ENCODE measurements at places on chromosomes 2 and 18. TPM values are rescaled to one million over a fixed set of nuclear protein-coding genes. Genes with fewer than 3 reads are reported as not detected.

The IL36A gene
- total RNA-seq, result not detected

DNA sequence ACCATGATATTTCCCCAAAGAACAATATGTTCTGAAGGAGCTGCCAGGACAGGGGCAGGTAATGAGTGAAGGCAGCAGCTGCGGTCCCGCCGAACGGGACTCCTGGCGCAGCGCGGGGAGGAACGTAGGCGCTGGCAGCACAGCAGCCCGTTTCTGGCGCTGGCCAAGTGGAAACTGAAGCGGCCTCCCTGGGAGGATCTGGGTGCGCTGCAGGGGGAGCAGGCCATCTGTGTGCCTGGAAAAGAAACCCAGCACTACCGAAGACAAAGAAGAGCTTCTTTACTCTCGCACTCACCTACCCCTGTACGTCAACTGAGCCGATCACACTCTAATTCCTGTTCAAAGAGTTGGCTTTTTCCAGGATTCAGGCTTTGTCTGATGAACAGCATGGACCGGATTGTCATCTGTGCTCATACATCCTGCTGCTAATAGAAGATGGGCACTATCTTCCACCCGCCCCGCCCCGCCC is 11.8 kb downstream of the G6PC2 start:
- H3K27ac ChIP-seq, result no peak overlapping the region
- H3K4me1 ChIP-seq, result peaks cover 5% of the 10 kb centered on the region
- no peaks in the 10 kb centered on the region for H3K27me3 ChIP-seq
- DNase-seq, result peak; percentile 29
- no peak overlapping the region for H3K4me3 ChIP-seq

- H3K27me3 ChIP-seq, result no peaks in the 10 kb centered on the region
- peak overlapping the region; percentile 36 for H3K27ac ChIP-seq
- DNase-seq, result peak; percentile 87
- no peaks in the 10 kb centered on the region for H3K36me3 ChIP-seq
Observed at GRCh38 chr2:160920791-160921303, 239.4 kb upstream of the TANK start.

DNA sequence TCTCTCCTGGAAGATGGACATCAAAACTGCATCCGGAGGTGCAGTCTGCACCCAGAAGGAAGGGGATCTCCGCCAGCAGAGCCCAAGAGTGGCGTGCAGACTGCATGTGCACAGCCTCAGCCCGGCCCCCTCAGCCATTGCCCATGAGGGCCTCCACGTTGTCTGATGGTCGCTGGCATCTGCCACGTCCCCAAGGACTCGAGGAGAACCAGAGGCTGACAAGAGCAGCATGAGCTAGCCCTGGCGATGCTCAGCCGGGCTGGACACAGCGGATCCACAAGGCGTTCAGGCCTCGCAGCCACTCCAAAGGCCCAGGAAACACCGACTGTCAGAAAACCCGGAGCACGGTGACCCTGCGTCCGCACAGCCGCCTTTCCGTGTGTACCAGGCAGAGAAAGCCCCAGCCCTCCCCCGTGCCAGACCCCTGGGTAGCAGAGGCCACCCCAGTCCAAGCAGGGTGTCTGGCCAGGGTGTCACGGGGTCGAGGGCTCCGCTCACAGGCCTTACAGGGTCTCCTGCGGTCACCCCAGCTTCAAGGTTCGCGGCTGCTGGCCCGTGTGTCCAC is 48.3 kb downstream of the SLC66A2 start:
- H3K4me3 ChIP-seq, result no peak overlapping the region
- no peaks in the 10 kb centered on the region for H3K27me3 ChIP-seq
- no peak overlapping the region for H3K27ac ChIP-seq

GRCh38 chr2:16250466-16250865 is 310.1 kb downstream of the MYCN start:
- H3K4me1 ChIP-seq, result no peaks in the 10 kb centered on the region
- H3K27ac ChIP-seq, result no peak overlapping the region
- no peak for DNase-seq
- peaks cover 11% of the 10 kb centered on the region for H3K27me3 ChIP-seq
- H3K36me3 ChIP-seq, result no peaks in the 10 kb centered on the region

DNA sequence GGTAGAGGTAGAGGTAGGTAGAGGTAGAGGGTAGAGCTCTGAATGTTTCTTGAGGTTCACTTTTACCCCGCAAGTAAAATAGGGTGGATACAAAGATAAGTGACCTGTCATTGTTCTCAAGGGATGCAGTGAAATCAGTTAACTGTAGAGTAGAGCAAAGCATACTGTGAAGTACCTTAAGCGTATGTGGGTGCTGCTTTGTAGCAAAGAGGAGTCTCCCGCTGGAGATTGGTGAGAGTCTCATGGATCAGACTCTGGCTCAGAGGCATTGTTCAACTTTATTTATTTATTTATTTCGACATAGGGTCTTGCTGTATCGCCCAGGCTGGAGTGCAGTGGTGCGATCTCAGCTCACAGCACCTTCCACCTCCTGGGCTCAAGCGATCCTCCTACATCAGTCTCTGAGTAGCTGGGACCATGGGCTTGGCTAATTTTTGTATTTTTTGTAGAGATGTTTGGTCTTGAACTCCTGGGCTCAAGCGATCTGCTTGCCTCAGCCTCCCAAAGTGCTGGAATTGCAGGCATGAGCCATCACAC is 38.7 kb downstream of the MTA3 start:
- DNase-seq, result no peak
- peaks cover 8% of the 10 kb centered on the region for H3K4me1 ChIP-seq
- H3K36me3 ChIP-seq, result peaks cover 13% of the 10 kb centered on the region
- no peak overlapping the region for H3K27ac ChIP-seq
- no peak overlapping the region for H3K4me3 ChIP-seq
